ENCODE measurements at places on chromosomes 5 and 9.

- H3K4me3 ChIP-seq = no peak overlapping the region
- peaks cover 3% of the 10 kb centered on the region for H3K4me1 ChIP-seq
- H3K27me3 ChIP-seq = no peaks in the 10 kb centered on the region
- DNase-seq = no peak
These were observed 312.1 kb upstream of the EFNA5 start for GRCh38 chr5:107982703-107983425.

- peaks cover 58% of the 10 kb centered on the region for H3K36me3 ChIP-seq
- H3K27me3 ChIP-seq = no peaks in the 10 kb centered on the region
- no peak overlapping the region for H3K4me3 ChIP-seq
- DNase-seq = no peak
These were observed 28.4 kb downstream of the SKP1 start for GRCh38 chr5:134148316-134148715.

- no peaks in the 10 kb centered on the region for H3K27me3 ChIP-seq
- DNase-seq = no peak
- H3K36me3 ChIP-seq = no peaks in the 10 kb centered on the region
- no peak overlapping the region for H3K4me3 ChIP-seq
- no peak overlapping the region for H3K27ac ChIP-seq
These were observed 166.9 kb downstream of the TRIO start for GRCh38 chr5:14309878-14310531.

DNA sequence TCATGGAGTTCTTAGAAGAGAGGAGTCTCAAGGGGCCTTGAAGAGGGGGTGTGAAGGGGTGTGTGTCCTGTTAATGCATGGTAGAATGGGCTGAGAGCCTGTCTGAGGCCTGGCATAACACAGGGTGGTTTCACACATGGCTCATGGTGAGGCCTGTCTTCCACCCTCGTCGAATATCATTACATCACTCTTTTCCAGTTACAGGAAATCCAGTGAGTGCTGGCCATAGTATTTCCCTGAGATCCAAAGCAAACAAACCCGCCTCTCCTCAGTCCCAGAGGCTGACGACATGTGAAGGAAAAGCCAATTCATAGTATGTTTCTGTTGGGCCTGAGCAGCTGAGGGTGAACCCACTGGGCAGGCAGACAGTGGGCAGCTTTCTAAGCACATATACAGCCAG is 159.4 kb upstream of the NR3C1 start:
- no peak overlapping the region for H3K27ac ChIP-seq
- DNase-seq = no peak
- no peaks in the 10 kb centered on the region for H3K36me3 ChIP-seq
- peaks cover 9% of the 10 kb centered on the region for H3K4me1 ChIP-seq
- no peaks in the 10 kb centered on the region for H3K27me3 ChIP-seq

- no peak overlapping the region for H3K4me3 ChIP-seq
- DNase-seq = no peak
- H3K27me3 ChIP-seq = peaks cover 8% of the 10 kb centered on the region
- no peaks in the 10 kb centered on the region for H3K36me3 ChIP-seq
- H3K4me1 ChIP-seq = no peaks in the 10 kb centered on the region
- H3K27ac ChIP-seq = no peak overlapping the region
These were observed 86.5 kb downstream of the MTRR start for GRCh38 chr5:7955476-7955875.

DNA sequence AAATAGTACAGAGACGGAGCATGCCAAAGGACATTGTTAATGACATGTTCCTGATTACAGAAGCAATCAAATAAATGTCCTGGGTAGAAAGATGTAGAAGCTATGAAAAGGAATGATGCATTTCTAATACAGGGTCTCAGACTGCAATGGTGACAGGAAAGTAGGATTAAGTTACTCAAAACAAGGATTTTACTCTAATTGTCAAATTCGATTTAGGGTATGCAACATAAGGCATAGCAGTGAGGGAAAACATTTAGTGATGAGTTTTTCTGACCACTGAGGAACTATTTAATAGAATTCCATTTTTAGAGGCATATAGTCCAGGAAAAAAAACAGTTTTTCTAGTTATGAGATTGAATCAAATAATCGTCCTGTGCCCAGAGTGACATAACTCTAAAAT is 715.1 kb upstream of the ACO1 start:
- no peaks in the 10 kb centered on the region for H3K36me3 ChIP-seq
- no peak for DNase-seq
- no peak overlapping the region for H3K4me3 ChIP-seq
- peaks cover 6% of the 10 kb centered on the region for H3K4me1 ChIP-seq
- H3K27me3 ChIP-seq = no peaks in the 10 kb centered on the region

- peaks cover 22% of the 10 kb centered on the region for H3K36me3 ChIP-seq
- H3K27me3 ChIP-seq = no peaks in the 10 kb centered on the region
- DNase-seq = peak; percentile 65
These were observed 34.4 kb upstream of the SLC6A3 start for GRCh38 chr5:1479581-1480188.
